ENCODE measurements at places on chromosomes 11 and 22. TPM values are rescaled to one million over a fixed set of nuclear protein-coding genes. Genes with fewer than 3 reads are reported as not detected.
A peak's percentile ranks its signal among the peaks of the same experiment; 100 is the strongest.

DNA sequence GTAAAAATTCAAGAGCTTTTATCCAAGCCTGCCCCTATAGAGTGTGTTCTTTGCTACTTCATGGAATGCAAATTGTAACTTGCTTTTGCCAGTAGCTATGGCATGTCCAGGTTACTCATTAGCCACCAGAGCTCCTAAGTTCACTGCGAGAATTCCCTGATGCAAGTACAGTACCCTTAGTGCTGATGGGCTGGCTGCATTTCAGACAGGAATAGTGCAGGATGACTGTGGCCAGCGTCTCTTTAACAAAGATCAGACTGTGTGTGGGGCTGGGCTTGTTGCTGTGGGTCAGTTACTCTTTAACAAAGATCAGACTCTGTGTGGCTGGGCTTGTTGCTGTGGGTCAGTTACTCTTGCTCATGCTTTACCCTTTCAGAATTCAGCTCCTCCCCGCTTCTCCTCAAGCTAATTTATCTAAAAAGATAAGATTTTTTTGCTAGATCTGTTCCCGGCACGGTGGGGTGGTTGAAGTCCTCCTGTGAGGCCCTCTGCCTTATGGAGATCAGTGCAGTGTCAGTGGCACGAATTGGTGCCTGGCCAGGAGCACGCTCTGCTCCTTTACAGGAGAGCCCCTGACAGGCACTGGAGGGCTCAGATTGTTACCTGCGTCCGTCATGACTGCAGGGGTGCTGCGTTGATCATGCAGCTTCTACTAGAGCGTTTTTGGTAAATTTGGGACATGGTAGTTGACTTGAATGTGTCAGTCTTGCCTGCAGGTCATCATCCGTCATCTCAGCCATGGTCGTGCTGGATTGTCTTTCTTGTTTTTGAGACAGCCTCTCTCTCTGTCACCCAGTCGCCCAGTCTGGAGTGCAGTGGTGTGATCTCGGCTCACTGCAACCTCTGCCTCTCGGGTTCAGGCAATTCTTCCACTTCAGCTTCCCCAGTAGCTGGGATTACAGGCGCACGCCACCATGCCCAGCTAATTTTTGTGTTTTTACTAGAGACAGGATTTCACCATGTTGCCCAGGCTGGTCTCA, 27.0 kb downstream of the AP2A2 start:
- H3K27me3 ChIP-seq = no peaks in the 10 kb centered on the region
- DNase-seq = no peak
- no peak overlapping the region for H3K4me3 ChIP-seq
- no peak overlapping the region for H3K27ac ChIP-seq

DNA sequence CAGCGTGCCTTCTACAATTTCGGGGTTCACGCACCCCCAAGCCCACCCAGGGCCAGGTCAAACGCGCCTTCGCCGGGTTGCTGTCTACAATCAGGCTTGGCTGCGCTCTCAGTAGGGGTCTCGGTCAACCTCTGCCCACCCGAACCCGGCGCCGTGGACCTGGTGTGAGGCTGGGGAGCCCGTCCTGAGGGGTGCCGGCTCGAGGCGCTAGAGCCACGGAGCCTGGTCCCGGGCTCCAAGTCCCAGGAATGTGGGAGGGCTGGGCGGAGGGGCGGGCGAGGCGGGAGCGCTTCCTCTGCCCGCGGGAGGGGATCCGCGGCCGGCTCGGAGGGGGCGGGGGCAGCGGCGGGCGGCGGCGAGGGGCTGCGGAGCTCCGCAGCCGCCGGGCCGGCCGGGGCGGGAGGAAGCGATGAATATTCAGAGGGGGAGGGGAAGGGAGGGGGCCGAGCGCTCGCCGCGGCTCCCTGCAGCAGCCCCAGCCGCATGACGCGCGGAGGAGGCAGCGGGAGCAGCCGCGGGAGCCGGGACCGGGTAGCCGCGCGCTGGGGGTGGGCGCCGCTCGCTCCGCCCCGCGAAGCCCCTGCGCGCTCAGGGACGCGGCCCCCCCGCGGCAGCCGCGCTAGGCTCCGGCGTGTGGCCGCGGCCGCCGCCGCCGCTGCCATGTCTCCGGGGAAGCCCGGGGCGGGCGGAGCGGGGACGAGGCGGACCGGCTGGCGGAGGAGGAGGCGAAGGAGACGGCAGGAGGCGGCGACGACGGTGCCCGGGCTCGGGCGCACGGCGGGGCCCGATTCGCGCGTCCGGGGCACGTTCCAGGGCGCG, at the start of gene PTPRJ:
Gene PTPRJ (plus strand): TSS at position 472 of the 819 bp plus-strand sequence. CDS start 354 bp downstream, outside the sequence.
- DNase-seq = peak; percentile 44
- peak within 1 kb of the TSS; percentile 98 for H3K4me3 ChIP-seq
- H3K27me3 ChIP-seq = no peaks in the 10 kb centered on the region
- peak within 1 kb of the TSS; percentile 62 for H3K27ac ChIP-seq
- peaks cover 28% of the 10 kb centered on the region for H3K36me3 ChIP-seq

The SNX32 gene
- total RNA-seq = 0.16 TPM

DNA sequence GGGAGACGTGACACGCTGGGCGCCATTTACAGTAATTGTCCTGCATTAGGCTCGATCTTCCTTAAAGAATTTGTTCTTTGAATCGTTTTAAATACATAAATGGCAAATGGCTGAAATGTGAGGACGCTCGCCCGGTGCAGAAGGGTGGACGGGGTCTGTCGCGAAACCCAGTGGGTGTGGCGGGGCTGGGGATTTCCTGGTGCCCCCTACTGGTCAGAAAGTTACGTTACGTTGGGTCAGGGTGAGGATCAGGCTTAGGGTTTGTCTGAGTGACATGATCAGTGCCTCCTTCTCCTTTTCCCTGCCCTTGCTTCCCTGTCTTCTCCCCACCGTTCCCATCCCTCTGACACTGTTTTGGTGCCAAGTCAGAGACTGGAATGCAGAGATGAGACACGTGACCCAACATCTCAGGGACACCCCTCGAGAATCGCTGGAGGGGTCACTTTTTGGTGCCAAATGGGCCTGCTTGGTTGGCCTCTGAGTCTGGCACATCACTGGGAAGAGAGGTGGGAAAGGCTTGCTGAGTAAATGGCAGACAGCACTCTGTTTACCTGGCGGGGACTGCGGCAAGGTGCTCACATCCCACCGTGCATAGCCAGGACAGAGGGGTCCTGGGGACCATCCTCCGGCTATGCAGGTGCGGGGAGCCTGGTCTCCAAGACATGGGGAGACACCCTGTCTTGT, 1107.6 kb downstream of the BRD1 start:
- DNase-seq = no peak
- H3K4me3 ChIP-seq = no peak overlapping the region
- H3K27ac ChIP-seq = no peak overlapping the region
- no peaks in the 10 kb centered on the region for H3K4me1 ChIP-seq

The IFITM10 gene
- total RNA-seq = not detected

DNA sequence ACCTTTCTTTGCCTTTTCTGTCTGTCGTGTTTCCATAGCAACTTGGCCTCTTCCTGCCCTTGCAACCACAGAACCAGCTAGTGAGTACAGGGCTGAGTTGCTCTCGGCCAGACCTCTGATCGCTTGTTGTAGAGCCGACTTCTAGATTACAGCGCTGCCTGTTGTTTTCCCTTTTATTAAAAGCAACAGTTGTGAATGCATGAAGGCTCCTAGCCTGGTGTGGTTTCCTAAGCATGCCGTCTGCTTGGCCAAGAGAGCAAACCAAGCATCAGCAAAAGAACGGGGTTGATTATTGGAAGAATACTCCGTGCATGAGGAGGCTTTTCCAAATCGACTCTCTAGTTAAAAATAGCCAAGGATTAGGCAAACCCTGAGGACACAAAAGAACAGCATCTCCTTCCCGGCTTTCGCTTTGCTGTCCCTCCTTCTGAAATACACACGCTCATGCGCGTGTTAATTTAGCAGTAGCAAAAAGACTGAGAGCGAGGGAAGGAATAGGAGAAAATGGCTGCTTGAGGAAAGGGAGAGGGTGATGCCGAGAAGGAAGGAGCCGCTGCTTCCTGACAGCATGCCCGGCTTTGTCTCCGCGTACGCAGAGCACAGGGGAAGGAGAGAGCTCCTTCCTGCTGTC, 71.5 kb upstream of the TTC12 start:
- H3K4me1 ChIP-seq = peaks cover 14% of the 10 kb centered on the region
- no peak overlapping the region for H3K27ac ChIP-seq

The CALCA gene
- total RNA-seq = not detected

The SCO2 gene
- total RNA-seq = 6.3 TPM

The PIH1D2 gene
- 0.19 TPM for total RNA-seq

GRCh38 chr11:15104166-15104565, 10.6 kb upstream of the INSC start:
- DNase-seq = no peak
- H3K27ac ChIP-seq = no peak overlapping the region
- no peak overlapping the region for H3K4me3 ChIP-seq
- H3K4me1 ChIP-seq = peaks cover 34% of the 10 kb centered on the region

DNA sequence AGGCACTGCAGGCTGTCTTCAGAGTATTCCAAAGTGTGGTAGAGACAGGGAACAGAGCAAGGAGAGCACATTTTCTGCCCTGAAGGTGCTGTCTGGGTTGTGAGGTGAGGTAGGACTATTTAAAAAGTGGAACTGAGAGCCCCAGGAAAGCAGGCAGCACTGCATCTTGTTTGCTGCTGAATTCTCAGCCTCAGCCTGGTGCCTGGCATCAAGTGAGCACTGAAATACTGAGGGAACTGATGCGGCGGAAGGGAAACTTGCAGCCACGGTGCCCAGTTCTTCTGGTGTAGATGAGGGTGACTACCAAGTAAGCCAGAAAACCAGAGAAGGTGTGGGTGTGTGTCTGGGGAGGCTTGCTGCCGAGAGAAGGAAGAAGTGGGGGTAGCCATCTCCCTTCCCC, 59.5 kb downstream of the TNRC6B start:
- no peak for DNase-seq
- no peak overlapping the region for H3K27ac ChIP-seq
- no peak overlapping the region for H3K4me3 ChIP-seq
- H3K4me1 ChIP-seq = peaks cover 34% of the 10 kb centered on the region
- peaks cover 17% of the 10 kb centered on the region for H3K36me3 ChIP-seq

The FJX1 gene
- 31.7 TPM for total RNA-seq

The SCGB1D2 gene
- not detected for total RNA-seq

- no peak overlapping the region for H3K4me3 ChIP-seq
- H3K27ac ChIP-seq = no peak overlapping the region
- no peak for DNase-seq
- H3K36me3 ChIP-seq = no peaks in the 10 kb centered on the region
- no peaks in the 10 kb centered on the region for H3K27me3 ChIP-seq
- peaks cover 34% of the 10 kb centered on the region for H3K4me1 ChIP-seq
Observed at GRCh38 chr22:45475063-45475747, 27.5 kb upstream of the FBLN1 start.

The GNG3 gene
- not detected for total RNA-seq

DNA sequence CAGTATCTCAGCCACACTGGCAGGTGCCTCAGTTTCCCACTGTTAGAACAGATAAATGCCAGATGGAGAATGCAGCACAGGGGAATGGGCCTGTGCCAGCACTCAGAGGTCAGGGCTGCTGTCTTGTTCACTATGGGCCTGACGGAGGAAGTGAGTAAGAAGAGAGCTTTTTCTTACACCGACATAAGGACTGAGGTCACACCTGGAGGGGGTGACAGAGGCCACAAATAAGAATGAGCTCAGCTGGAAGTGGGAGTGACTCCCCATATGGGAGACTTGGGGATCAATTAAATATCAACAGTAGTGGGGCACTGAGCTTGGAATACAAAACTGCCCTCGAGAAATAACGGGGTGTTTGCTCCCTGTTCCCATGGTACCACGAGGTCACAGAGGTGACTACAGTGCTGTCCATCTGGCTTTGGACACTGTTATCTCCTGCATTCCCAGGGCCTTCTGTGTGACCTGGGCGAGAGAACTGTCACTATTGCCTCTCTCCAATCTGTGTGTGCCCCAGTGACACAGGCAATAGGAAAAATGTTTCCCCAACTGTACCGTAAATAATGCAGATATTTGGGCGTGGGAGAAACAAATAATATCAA, 94.1 kb upstream of the NNMT start:
- H3K27me3 ChIP-seq = no peaks in the 10 kb centered on the region
- no peak for DNase-seq
- no peaks in the 10 kb centered on the region for H3K4me1 ChIP-seq
- no peak overlapping the region for H3K27ac ChIP-seq
- no peaks in the 10 kb centered on the region for H3K36me3 ChIP-seq

All from SJSA1 (cell line).